PC-9 (cell line): ENCODE measurements at places on chromosomes 4 and X. TPM values are rescaled to one million over a fixed set of nuclear protein-coding genes. Genes with fewer than 3 reads are reported as not detected.

GRCh38 chr4:89511776-89512175 lies 204.2 kb upstream of the GPRIN3 start:
- no peaks in the 10 kb centered on the region for H3K36me3 ChIP-seq
- no peak overlapping the region for H3K4me3 ChIP-seq

DNA sequence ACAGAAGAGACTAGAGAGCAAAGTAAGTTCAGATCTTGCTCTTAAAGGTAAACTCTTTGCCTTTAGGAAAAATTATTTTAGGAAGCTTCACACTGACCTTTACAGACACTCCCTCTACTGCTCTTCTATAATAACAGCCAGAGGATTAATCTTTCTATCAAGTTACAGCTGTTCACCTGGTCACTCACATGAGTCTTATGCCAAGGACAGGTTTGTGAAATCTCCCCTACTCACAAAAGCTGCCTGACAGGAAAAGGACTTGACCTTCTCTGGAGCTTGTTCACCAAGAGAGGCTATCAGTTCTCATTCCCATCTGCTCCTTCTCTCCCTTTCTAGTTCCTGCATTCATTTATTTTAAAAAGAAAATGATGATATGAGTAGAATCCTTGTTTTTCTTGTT lies 117.3 kb downstream of the C4orf51 start:
- no peaks in the 10 kb centered on the region for H3K27me3 ChIP-seq
- DNase-seq: no peak
- no peaks in the 10 kb centered on the region for H3K4me1 ChIP-seq
- no peak overlapping the region for H3K4me3 ChIP-seq

- H3K27me3 ChIP-seq: no peaks in the 10 kb centered on the region
- DNase-seq: no peak
- H3K36me3 ChIP-seq: no peaks in the 10 kb centered on the region
Measured at GRCh38 chr4:172202480-172203076, 389.4 kb downstream of the GALNTL6 start.

DNA sequence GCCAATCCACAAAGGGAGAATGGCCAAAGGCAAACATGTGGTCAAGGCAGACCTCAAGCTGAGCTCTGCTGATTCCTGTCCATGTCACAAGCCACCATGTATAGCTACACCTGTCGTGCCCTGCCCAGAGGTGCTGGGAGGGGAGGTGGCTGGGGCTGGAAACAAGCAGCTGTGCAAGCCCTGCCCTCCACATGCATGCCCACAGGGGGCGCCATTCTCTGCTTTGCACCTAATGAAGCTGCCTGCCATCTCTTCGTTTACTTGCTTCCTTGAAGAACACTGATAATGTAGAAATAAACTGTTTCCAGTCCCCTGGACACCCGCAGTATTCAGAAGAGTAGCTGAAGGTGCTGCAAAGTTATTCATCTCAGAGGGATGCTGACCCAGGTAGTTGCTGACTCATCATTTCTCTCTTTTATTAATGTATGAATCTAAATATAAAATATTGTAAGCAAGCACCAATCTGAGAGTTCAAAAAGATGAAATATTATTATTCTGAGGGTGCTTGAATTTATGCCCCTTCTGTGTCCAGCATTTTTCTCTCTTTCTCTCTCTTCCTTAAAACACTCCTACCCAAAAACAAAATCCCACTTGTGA lies 278.6 kb downstream of the ADGRA3 start:
- H3K27ac ChIP-seq: no peak overlapping the region
- peaks cover 23% of the 10 kb centered on the region; the same call in 1 of the 2 replicates for H3K27me3 ChIP-seq
- no peak overlapping the region for H3K4me3 ChIP-seq
- H3K36me3 ChIP-seq: no peaks in the 10 kb centered on the region
- no peaks in the 10 kb centered on the region for H3K4me1 ChIP-seq

- no peaks in the 10 kb centered on the region for H3K27me3 ChIP-seq
- no peaks in the 10 kb centered on the region for H3K4me1 ChIP-seq
- H3K36me3 ChIP-seq: no peaks in the 10 kb centered on the region
- no peak overlapping the region for H3K27ac ChIP-seq
- no peak for DNase-seq
Measured at GRCh38 chr4:144410230-144410783, 235.6 kb upstream of the HHIP start.

CFAP299 gene
- not detected in 2 replicates for total RNA-seq

CXorf65 gene
- total RNA-seq: not detected in 2 replicates

ARHGAP36 gene
- total RNA-seq: not detected in 2 replicates

CASP6 gene
- 22.3 and 22.4 TPM in 2 replicates for total RNA-seq

OPN1MW3 gene
- total RNA-seq: not detected in 2 replicates

CYSLTR1 gene
- total RNA-seq: not detected in 2 replicates

MAPK10 gene
- total RNA-seq: 3.1 and 4.2 TPM in 2 replicates
